Aortic smooth muscle cell (primary cell): ENCODE measurements at places on chromosomes 6 and 20. TPM values are rescaled to one million over a fixed set of nuclear protein-coding genes. Genes with fewer than 3 reads are reported as not detected.

The KATNA1 gene
- total RNA-seq, result 30.3 TPM in 2 replicates

The TRIM38 gene
- total RNA-seq, result 10.2 and 13.6 TPM in 2 replicates

The KCNS1 gene
- total RNA-seq, result not detected in 2 replicates

The DDO gene
- total RNA-seq, result 5.5 and 6.0 TPM in 2 replicates

The SNHG17 gene
- 3.9 and 6.1 TPM in 2 replicates for total RNA-seq

The SLC24A3 gene
- total RNA-seq, result 0.66 and 0.68 TPM in 2 replicates

The CD24 gene
- total RNA-seq, result 0.26 and 0.37 TPM in 2 replicates

The SNPH gene
- total RNA-seq, result 6.2 and 6.3 TPM in 2 replicates

The CUTA gene
- 133 and 181 TPM in 2 replicates for total RNA-seq
